NCI-H446 treated with DMSO at 0.1 percent for 48 hours (cell line): ENCODE measurements at places on chromosomes 16 and 17.

DNA sequence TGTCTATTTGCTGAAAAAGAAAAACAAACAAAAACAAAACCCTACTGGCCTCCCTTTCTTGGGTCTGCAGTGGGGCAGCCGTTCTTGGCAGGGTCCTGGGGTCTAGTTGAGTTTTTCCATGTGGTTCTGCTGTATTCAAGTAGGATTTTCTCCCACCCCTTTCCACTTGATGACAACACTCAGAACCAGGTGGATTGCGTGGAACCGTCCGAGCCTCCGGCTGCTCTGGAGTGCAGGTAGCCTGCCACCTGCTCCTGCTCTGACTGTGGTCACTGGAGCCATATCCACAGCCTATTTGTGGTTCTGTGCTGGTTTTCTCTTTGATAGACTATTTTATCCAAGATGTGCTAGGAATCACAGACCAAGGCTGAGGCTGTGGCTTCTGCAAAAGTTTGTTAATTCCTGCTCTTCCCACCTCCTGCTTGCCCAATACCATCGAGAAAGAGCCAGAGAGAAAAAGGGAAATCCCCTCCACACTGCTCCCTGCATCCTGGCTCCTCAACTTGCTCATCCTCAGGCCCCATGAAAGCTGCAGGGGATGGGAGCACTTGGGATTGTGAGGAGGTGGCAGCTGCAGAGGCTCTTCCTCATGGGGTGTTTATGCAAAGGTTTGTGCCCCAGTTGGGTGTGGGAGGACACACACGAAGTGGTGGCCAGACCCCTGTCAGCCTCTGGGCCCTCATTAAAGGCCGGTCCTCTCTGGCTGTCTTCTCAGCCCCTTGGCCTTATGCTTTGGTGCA is 377.8 kb upstream of the TNRC6C start:
- DNase-seq: no peak

DNA sequence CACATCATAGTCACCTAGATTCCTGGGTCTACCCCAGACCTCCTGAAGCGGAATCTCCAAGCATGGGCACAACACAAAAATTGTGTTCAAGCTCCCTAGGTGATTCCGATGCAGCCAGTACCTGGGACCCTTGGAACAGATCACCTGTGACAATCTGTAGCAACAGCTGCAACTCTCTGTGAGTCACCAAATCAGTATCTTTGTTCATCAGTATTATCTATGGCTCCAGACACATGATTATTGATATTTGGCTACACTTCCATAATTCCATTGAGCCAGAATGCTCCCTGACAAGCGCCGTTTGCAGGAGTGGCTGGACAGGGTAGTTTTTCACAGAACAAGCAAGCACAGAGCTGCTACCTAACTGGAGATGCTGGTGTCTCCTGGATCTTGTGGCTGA is 16.2 kb downstream of the SLC6A4 start:
- DNase-seq: no peak

- DNase-seq: no peak
Observed at GRCh38 chr16:66608241-66609138, 4.0 kb downstream of the CMTM3 start.

DNA sequence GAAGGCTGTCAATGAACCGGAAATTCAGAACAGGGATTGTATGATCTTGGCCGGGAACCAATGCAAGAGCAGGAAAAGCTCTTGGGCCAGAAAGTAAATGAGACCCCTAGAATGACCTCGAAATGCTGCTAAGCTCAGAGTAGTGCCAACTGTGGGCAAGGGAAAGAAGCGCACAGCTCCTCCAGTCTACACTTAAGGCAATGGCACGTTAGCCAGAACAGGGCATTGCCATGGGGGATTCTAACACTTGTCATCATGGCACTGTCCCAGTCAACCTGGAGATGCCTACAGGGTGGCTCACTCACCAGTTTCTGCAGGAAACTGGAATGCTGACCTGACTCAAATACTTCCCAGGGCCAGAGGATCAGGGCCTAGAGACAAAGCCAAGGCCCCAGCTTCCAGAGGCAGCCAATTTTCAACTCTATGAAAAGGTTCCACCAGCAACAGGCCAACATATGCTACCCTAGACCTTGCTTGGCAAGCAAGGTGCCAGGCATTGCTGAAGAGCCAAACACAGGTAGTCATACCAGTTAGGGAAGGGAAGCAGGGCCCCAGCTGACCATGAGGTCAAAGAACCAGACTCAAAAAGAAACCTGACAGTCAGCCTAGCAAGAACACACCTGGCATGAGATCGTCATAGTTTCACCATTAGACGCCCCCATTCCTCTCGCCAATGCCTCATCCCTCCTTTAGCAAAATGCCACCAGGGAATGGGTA is 34.9 kb downstream of the ARHGAP17 start:
- no peak for DNase-seq

GRCh38 chr17:882827-883585 is 96.6 kb downstream of the NXN start:
- no peak for DNase-seq

- DNase-seq: no peak
Observed at GRCh38 chr17:64632606-64633005, 29.5 kb downstream of the SMURF2 start.

DNA sequence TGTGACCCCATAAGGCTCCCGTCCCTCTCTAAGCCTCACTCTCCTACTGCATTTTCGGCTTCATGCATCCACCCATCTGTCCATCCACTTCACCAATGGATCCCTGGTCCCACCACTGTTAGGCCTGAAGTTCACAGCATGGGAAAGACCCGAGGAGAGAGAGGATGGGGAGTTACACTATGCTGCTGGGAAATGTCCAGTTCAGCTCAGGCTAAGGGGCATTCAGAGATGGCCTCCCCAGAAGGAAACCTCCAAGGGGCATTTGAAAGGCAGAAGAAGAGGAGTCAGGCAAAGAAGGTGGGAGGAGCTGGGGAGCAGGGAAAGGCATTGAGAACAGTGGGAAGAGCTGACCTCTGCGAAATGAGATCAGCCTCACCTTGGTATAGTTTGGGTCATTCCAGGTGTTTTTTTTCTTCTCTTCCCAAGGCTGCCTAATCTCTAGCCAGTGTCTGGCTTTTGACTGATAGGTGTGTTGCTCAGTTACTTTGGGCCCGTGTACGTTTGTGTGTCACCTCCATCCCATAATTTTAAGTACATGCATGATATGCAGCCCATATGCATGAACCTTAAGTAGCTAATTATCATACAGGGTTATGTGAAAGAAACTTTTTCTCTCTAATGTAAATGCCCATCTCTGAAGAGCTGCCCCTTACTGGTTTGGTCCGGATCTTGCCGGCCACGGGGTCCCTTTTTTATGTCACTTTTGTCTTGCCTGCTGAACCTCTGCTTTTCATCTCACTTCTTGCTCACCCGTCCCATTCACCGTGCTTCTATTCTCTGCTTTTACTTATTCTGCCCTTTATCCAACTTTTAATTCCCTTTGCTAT is 11.6 kb upstream of the DRC7 start:
- DNase-seq: no peak

- DNase-seq: no peak
Observed at GRCh38 chr17:55822028-55822427, 71.2 kb downstream of the PCTP start.

- no peak for DNase-seq
Observed at GRCh38 chr16:28543072-28543471, 4.3 kb upstream of the NUPR1 start.

DNA sequence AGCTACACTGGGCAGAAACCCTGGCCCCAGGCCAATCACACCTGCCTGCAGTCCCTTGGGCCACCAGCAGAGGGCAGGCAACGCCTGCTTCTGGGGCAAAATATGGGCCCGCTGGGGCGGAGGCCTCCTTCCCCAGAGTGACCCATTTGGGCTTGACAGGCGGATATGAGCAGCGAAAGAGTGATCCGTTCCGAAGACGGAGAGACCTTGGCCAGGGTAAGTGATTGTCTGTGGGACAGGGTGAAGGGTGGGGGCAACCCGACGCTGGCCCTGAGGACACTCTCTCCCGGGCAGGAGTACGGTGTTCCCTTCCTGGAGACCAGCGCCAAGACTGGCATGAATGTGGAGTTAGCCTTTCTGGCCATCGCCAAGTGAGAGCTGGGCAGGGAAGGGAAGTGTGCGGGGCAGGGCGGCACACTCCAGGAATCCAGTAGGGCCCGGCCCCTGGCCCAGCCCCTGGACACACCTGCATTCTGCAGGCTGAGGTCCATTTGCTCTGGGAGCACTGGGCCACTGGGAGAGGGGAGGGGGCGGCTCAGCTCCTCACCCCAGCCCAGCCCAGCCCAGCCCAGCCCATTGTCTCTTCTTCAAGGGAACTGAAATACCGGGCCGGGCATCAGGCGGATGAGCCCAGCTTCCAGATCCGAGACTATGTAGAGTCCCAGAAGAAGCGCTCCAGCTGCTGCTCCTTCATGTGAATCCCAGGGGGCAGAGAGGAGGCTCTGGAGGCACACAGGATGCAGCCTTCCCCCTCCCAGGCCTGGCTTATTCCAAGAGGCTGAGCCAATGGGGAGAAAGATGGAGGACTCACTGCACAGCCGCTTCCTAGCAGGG is 3.5 kb upstream of the NHERF1 start:
- peak; percentile 23 for DNase-seq

DNA sequence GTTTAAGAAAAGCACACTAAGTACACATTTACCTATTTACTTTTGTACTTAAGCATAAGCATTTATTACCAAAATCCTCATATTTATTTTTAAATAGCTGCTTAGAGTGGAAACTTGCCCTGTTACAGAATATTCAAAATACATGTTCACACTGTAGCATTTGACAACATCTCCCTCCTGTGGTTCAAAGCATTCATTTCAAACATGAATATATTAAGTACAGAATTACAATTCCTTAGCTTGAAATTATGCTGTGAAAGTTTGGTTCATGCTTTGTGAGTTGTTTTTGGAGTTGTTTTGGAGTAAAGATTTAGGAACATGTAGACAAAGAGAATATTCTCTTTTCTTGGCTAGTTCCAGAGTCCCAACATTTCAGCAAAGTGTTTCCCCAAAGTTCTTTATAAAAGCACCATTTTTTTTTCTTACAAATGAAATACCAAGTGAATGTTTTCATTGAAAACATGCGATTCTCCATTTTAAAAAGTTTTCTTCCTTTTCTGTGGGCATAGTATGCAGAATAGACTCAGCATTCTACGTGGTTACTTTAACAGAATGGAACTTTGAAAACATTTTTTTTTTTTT is 33.2 kb downstream of the TUBD1 start:
- no peak for DNase-seq

GRCh38 chr16:89902980-89903379 is 15.7 kb upstream of the MC1R start:
- no peak for DNase-seq

GRCh38 chr17:7982173-7982572 is 20.2 kb upstream of the GUCY2D start:
- no peak for DNase-seq

- no peak for DNase-seq
Observed at GRCh38 chr17:56142325-56142724, 10.9 kb upstream of the ANKFN1 start.

DNA sequence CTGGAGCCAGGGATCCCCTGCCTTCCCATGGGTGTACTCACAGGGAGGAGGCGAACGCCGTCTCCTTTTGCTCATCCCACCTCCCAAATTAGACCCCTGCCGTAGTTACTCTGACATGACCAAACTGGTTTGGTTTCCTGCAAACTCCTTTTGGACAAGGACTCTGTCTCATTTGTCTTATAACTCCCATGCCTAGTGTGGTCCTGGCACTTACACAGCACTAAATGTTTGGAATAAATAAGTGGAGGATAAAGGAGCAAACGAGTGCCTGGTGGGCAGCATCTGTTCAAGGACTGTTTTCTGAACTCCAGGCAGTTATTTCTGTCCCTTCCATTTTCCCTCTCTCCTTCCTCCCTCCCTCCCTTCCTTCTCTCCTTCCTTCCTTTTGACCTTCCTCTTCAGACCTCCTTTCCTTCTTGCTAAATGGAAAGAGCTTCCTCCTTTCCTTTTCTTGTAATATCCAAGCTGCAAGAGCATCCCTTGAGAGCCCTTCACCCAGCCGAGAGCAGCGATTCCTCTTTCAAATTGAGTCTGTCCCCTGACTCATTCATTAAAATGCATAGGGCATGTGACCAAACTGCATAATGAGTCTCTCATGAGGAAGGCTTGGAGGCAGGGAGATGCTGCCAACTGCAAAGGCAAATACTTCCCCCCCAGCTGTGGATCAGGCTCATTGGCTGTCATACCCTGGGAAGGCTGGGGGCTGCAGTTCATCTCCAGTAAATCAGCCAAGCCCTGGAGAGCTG is 36.8 kb downstream of the CHD9 start:
- DNase-seq: peak; percentile 93

GRCh38 chr17:17837966-17838962 is 1.5 kb upstream of the SREBF1 start:
- no peak for DNase-seq

- no peak for DNase-seq
Observed at GRCh38 chr16:12435730-12436129, 368.0 kb downstream of the CPPED1 start.

GRCh38 chr16:4049031-4049430 is 67.2 kb downstream of the ADCY9 start:
- DNase-seq: no peak

GRCh38 chr16:55479430-55480140 is 587 bp downstream of the MMP2 start:
- no peak for DNase-seq

DNA sequence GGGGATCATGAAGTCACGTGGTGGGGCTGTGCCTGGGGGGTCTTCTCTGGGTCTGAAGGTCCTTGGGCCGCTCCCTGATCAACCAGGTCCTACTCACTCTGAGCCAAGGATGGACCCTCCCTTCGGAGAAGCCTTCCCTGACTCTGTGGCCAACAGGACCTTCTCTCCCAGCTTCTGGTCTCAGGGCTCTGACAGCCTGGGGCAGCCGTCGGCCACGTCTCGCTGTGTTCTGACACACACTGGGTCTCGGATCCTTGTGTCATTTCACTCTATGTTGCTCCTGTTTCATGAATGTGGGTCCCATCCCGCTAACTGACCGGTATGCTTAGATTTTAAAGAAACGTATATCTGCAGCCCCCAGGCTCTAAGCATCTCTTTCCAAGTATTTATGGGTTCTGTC is 256.1 kb downstream of the ENGASE start:
- no peak for DNase-seq

DNA sequence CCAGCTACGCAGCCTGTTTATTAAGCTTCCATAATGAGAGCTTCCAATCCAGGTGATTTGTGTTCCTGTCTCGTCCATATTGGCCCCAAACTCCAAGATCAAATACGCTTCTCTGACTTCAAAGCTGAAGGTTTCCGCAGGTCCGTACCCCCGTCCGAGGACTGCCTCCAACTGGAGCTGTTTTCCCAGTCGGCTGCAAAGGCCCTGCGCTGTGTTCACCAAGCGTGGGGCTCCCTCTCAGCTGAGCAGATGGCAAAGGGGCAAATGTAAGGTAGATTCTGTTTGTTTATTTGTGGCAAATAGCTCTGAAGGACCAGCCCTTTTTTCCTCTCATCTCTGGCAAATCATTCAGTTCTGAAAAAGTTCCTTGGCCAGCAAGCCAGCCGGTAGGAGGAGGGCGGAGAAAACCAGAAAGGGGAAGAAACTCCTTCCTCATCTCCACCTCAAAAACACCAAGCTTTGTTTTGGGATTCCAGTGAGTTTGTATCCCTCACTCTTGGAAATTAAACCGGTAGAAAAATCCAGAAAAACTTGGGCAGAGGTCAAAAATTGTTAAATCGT is 35.2 kb downstream of the NXN start:
- DNase-seq: no peak
